ENCODE measurements at places on chromosomes 2 and 18.

GRCh38 chr2:86557836-86558235 is 5.4 kb downstream of the CHMP3 start:
- DNase-seq: no peak

- no peak for DNase-seq
These were observed 33.5 kb downstream of the CIB4 start for GRCh38 chr2:26607698-26608097.

DNA sequence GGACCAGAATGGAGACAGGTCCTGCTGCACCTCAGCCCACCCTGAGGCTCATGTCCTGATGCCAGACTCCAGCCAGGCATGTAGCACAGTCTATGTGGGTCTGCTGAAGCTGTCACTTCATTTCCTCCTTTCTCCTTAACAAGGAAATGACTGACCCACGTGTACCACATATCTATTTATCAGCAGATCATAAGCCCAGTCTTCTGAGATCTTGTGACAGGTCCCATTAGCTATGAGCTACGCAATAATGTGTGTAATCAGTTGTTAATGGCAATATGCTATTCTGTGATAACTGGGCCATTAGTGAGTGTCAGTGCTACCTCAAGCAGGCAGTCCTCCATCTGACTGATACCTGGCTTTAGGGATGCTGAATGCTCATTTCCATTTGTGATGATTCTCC is 615.3 kb downstream of the BCL11A start:
- DNase-seq: no peak

DNA sequence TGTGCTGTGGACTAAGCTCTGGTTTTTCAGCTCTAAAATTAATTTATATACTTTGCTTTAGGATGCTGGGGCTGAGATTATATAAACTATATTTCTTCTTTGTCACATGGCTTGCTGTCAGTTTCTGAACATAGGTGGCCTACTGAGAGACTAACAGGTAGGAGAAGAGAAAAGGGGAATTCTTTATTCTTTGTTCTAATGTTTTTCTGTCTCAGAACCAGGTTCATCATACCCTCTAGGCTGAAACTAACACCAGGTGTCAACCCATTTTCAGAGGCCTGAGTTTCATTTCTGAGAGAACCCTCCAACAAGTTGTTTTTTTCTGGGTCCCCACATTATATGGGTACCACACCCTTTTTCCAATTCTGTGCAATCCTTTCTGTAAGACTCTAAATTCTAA is 843.6 kb downstream of the TRIB2 start:
- DNase-seq: no peak

DNA sequence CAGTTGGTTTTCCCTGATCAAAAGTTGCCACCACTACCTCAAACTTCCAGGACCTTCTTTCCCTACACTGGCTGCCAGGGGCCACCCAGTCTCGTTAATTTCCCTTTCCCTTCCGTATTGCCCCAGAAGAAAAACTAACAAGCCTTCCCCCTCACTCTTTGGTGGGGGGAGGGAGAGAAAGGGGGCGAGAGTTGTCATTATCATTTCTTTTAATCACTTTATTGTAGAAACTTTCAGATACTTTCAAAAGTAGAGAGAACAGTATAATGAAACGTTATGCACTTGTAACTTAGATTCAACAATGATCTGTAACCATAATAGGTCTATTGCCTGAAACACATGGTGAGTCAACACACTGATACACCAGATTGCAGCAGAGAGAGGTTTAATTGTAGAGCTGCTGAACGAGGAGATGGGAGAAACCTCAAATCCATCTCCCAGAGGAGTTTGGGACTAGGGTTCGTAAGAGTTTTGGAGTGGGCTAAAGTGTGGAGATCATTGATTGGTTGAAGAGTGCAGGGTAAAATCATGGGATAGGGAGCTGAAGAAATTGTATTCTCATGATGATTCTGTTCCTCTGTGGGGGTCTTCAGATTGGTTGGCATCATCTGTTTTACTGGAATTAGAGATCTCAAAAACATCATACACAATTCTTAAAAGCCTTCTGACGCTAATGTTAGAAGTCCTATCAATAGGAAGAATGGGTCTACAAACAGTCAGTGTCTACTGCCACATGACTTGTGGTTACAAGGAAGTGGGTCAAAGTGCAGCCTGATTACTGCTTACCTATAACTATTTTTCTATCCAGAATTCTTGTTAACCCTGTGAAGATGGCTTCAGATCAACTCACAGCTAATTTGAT is 2.6 kb upstream of the RNF149 start:
- DNase-seq: no peak

DNA sequence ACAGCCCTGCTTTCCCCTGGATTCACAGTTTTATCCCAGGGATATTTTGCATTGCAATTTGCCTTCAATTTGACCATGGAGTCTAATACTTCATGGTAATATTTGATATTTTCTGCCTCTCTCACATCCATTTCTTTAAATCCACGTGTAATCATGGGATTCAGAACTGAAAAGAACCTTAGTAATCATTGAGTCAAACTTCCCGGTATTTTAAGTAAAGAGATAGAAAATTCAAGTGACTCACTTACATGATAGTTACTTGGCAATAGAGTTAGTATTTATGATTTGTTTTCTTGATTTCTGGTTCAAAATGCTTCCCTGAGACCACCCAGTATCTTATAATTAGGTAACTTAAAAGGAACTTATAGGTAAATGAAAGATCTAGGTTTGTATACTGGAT is 33.7 kb upstream of the CDC42EP3 start:
- DNase-seq: no peak

DNA sequence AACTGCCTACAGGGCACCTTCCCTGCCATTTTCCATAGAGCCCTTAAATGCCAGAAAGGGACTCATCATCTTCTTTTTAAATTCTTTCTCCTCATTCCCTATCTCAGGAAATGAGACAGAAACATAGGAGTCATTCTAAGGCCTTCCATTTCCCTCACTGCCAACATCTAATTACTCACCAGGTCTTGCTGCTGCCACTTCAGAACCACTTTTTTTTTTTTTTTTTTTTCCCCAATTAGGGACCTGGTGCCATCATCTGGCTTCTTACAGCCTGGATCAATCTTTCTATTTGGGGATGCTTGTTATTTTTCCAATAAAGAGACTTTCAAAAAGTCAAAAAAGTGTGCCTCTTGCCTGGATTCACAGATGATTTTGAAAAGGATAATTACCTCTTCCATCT is 373.4 kb downstream of the LPIN1 start:
- no peak for DNase-seq

GRCh38 chr18:3015204-3015592 is 2.3 kb upstream of the LPIN2 start:
- DNase-seq: no peak

DNA sequence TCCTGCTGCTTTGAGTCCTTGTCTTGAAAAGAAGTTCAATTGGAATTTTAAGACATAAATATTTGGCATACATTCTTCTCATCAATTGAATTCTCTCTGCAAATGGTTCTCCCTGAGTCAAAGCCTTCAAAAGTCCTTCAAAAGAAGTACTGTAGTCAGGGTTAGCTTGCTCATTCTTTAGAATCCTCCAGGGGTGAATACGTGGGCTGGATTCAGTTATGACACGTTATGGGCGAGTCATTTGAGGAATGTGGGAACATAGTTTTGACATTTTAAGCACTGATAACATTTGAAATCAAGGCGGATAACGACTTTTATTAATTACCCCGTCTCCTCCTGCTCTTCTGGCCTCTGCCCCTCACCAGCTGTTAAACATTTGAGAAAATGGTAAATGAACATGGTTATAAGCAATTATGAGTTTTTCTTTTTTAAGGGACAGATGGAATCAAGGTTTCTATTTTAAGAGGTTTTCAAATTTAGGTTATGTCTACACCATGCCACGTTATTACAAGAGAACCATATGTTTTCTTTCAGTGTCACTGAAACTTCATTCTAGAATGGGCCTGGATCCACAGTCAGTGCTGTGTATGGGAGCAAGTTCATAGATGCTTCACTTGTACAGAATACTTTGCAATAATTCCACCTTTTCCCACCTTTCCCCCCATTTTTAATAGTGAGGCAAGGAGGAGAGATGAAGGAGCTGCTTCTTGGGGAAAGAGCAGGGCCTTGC is 273.1 kb downstream of the TSN start:
- DNase-seq: no peak

- no peak for DNase-seq
These were observed 9.2 kb upstream of the HK2 start for GRCh38 chr2:74824679-74825078.

- no peak for DNase-seq
These were observed 8.4 kb downstream of the KIF1A start for GRCh38 chr2:240811346-240812300.

- DNase-seq: no peak
These were observed 182.2 kb upstream of the ZFP36L2 start for GRCh38 chr2:43408407-43409160.

- DNase-seq: no peak
These were observed 1.8 kb downstream of the SLC4A3 start for GRCh38 chr2:219628986-219629901.

- DNase-seq: no peak
These were observed 34.7 kb downstream of the LRRTM1 start for GRCh38 chr2:80269806-80270205.

DNA sequence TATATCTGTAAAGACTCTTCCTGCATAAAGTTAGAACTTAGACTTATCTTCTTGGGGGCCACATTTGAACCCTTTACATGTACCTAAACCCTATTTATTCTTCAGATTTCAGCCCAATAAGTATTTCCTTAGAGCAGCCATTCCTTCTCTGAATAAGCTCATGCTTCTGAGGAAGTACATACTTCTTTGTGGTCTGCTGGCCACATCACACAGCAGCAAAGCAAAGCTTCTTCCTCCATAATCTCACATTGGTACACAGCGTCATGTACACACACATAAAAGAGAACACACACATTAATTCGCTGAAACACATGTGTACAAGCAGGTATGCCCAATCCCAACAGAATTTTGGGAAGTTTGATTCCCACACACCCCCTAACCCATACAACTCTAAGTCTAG is 331.0 kb downstream of the CDH2 start:
- DNase-seq: no peak

GRCh38 chr2:200288670-200289429 is 17.6 kb upstream of the SPATS2L start:
- DNase-seq: no peak

DNA sequence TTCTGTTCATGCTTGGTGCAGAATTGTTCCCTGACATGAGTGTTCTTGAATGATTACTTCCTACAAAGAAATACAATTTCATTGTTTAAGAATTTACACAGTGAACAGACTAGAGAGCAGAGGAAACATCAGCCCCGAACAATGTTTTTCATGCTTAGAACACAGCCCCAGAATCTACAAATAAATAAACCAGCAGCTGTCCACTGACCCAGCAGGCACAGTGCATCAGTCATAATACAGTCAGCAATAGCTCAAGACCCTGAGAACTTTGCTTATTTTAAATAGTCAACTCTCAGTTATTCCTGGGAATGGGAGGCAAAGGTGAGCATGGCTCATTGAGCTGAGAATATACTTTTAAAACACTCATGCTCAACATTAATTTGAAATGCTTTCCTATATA is 38.4 kb downstream of the XIRP2 start:
- DNase-seq: no peak

DNA sequence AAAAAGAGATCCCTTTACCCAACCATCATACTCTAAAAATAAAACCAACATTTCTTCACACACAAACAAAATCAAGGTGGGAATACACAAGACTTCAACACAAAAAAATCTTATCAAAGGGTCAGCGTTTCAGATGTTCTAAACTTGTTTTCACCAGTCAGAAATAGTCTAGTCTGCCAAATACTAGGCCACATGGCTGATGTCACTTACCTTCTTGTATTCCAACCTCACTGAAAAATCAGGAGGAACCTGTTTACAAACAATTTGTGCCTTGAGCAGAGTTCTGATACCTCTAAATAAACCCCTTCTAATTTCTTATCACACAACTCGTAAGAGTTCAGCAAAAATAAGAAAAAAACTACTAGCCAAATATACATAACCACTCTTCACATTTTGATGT is 20.1 kb downstream of the FEZ2 start:
- DNase-seq: no peak

GRCh38 chr2:102356381-102356712 is 751 bp downstream of the IL18R1 start:
- DNase-seq: no peak

- DNase-seq: no peak
These were observed 129.2 kb downstream of the ALPK2 start for GRCh38 chr18:58499527-58500221.

DNA sequence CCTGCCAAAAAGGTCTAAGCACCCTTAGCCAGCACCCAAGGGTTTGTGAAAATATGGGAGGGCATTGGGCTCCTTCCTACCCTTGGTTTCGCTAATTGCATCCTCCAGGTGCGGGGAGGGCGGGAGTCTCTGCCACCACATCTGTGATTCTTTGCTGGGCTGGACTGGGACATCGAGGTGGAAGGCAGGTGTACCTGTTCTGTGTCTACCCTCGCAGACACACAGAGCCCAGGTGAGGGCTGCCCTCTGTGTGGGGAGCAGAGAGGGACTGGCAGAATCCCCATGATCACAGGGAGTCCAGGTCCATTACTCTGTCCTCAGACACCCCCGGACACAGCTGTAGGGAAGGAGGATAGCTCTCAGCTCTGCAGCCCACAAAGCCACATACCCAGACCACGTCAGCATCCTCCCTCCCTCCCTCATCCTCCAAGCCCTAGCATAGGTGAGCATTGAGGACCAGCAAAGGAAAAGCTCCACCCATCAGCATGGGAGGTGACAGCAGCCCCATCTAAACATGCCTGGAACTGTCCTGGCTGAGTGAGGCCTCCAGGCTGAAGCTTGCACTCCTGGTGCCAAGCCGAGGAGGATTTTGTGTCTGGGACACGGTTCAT is 49.8 kb downstream of the PLB1 start:
- no peak for DNase-seq

DNA sequence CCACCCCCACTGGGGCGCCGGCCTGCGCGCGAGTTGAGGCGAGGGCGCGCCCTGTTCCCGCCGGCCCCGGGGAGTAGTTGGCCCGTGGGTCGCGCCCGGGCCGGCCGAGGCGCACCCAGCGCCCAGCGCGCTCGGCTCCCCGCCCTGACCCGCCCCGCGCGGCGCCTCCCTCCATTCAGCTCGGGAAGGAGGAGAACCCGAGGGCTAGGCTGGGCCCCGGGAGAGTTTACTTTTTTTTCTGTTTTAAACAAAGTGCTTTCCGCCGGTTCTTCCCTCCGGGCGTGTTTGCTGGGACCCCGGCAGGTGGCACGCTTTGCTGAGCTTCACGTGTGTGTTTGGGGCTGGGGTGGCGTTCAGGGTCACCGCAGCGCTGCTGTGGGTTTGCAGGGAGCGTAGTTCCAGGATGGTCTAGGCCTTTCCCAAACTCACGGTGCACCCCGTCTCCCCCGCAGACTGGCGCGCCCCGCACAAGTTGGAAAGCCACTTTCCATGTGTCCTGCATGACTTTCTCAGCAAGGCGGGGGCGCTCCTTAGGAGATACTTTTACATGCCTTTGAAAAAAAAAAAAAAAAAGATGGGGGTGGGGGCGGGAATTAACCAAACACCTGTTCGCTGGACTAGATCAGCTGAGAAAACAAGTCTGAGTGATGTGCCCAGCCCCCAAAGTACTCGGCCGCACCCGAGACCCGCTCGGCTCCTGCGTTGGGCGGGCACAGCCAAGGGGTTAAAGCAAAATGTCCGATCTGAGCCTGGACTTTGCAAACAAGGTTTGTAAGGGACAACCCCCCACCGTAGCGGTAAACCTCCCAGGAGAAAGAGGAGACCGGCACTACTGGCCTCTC is 825 bp downstream of the ITGA6 start:
- peak; percentile 50 for DNase-seq

- DNase-seq: no peak
These were observed 114.5 kb downstream of the RGPD3 start for GRCh38 chr2:106353676-106354075.

Measured in activated CD4-positive, alpha-beta T cell treated with anti-CD3 and anti-CD28 coated beads for 1 hour (primary cell).